NB4 (cell line): ENCODE measurements at places on chromosomes 12 and 14.

- no peak for DNase-seq
Measured at GRCh38 chr12:57487055-57487596, 742 bp upstream of the MARS1 start.

- peak; percentile 77 for DNase-seq
Measured at GRCh38 chr12:110366321-110367142, 37.0 kb downstream of the ANAPC7 start.

- DNase-seq, result no peak
Measured at GRCh38 chr12:57622293-57623245, 10.4 kb downstream of the B4GALNT1 start.

- DNase-seq, result peak; percentile 82
Measured at GRCh38 chr12:131829356-131829747, 1.2 kb downstream of the MMP17 start.

DNA sequence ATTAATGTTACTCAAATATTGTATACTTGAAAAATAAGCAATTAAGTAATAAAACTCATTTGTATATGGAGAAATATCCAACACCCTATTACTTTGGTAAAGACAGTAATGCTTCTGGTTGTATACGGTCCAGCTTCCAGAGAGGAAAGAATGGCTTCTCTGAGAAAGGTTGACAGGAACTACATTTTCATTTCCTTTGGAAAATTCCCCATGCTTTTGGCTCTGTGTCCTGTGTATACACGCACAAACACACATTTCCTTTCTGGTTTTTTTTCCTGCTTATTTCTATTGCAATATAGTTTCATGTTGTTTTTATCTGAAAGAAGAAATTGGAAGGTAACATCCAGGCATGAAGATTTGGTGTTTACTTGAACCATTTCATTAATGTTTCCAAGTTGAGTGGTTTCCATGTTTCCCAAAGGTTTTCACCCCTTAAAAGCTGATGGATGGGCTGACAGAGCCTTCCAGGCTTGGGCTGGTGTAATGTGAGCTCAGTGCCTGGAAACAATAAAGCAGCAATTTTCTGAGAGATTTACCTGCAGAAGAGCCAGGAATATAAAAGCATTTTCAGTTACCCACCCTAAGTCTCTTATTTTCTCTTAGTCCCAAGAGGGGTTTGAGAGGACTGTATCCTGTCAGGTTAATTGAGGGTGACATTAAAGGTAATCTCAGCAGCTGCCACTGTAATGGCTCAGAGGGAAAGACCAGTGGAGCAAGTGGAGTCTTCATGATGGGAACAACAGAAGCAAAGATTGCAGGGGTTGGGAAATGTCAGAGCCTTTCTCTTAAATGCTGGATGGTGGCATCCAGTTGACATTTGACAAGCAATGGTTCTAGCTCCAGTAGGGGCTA, 33.4 kb upstream of the TMTC1 start:
- DNase-seq, result no peak

DNA sequence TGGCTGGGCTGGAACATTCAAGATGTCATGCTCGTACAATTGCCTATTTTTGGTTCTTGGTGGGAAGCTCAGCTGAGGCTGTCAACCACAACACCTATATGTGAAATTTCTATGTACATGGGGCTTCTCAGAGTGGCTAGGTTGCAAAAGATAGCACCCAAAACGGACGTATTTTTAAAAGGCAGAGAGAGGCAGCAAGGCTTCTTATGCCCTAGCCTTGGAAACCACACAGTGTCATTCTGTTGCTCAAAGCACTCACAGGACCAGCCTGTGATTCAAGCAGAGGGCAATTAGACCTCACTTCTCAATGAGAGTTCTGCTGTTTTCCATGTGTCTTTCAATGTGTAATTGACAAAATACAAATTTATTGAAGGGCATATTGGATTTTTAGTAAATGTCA, 134.0 kb downstream of the GXYLT1 start:
- no peak for DNase-seq

DNA sequence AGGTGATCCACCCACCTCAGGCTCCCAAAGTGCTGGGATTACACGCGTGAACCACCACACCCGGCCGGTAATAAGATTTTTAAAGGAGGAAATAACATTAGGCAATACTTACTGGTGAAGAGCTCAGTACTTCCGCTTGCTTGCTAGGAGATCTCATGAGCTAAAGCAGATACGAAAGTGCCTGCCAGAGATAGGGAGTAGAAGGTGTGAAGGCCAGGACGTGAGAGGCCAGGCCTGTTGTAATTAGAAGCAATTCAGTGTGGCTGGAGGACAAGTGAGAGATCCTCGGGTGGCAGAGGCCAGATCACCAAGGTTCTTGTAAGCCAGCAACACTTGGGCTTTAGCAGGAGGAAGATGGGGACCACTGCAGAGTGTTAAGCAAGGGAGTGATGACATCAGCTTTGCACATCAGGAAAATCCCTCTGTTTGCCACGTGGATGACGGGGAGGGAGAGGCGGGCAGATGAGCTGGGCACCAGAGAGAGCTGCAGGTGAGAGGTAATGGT, 7.6 kb downstream of the TECPR2 start:
- peak; percentile 87 for DNase-seq

- DNase-seq, result no peak
Measured at GRCh38 chr14:102929241-102930137, 7.0 kb downstream of the AMN start.

GRCh38 chr12:56657416-56658379, 11.9 kb upstream of the ATP5F1B start:
- no peak for DNase-seq

DNA sequence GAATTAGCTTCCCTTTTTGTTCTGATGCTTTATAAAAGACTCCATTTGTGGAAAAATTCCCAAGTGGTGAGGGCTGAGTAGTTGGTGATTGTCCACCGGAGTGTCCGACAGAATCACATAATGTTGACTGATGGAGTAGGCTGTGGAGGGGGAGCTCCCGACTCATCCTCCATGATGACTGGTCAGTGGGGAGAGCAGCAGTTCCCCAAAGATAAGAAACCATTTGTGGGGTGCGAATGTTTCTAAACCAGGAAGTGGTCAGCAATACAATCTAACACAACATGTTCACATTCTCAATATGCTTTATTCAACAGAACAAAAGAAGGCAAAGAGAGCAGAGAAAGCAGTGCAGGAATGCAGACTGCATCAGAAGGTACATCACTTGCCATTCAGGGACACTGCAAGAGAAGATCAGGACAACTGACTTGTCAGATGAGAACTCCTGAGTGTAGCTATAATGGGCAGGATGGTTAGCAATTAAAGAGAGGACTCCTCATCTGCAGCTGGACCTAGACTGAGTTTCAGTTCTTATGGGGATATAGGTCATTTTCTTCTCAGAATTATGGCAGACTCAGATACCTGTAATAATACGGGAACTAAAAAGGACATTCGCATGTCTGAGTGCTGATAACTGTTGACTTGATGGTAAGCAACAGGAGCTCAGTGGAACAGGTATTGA, 5.4 kb downstream of the KRT6B start:
- DNase-seq, result peak; percentile 16

- no peak for DNase-seq
Measured at GRCh38 chr12:109793826-109794501, 39.2 kb downstream of the TRPV4 start.

DNA sequence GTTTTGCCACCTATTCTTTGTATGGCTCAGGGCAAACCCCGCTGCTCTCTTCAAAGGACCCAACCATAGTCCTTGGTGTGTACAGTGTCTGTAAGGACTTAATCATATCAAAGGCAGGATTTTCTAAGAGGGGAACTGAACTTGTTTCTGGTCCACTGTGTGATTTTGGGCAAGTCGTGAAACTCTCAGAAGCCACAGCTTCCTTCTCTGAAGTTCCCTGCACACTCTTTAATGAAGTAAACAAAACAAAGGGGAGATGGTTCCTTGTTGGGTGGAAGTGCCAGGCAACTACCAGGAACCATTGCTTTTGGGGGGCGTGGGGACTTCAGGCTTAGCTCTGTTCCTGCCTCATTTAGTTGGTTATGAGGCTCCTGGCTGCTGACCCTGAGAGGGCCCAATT, 152.4 kb downstream of the VRK1 start:
- no peak for DNase-seq

DNA sequence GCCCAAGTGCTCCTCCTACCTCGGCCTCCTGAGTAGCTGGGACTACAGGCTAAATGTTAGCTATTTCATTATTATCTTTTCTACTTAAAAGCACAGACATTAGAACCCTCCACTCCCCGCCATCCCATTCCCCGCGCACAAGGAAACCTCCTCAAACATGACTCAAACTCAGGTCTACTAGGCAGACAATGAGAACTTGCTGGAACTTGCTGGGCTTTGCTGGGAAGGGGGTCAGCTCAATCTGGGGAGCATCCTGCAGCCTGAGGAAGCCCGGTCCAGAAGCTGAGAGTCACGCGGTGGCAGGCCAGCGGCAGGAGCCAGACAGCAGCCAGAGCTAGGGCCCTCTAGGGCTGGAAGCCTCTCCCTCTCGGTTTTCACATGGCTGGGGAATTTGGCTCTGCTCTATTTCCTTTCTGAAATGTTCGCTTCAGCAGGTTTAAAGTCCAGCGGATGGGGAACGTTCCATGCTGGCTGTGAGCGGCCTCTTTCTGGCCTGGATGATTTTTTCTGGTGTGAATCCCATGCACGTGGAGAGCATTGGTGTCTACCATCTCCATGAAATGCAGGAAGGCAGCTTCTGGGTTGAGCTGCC, 68.5 kb downstream of the SLC6A12 start:
- no peak for DNase-seq

DNA sequence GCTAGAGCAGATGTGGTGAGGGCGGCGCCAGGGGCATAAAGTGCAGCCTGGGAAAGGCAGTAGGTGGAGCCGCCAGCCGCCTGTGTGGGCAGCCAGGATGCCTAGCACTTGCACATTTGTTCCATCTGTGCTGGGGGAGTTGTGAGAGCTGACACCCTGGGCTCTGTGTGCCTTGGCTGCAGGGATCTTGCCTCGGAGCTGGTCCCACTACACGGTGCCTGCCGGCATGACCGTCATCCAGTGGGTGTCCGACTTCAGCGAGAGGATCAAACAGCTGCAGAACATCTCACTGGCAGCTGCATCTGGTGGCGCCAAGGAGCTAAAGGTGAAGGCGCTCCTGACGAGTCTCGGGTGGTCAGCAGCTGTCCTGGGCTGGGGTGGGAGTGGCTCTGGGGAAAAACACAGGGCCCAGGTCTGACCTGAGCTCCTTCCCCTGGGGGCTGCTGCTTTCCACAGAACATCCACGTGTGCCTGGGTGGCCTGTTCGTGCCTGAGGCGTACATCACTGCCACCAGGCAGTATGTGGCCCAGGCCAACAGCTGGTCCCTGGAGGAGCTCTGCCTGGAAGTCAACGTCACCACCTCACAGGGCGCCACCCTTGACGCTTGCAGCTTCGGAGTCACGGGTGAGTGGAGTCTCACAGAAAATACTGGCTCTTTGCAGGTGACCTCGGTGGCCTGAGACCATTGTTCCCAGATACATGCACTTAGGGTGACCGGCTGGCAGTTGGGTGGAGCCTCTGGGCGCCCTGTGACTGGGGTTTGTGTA, 37.4 kb downstream of the HSP90AA1 start:
- DNase-seq, result no peak

- peak; percentile 5 for DNase-seq
Measured at GRCh38 chr12:47556261-47557030, 149.4 kb downstream of the RPAP3 start.

- no peak for DNase-seq
Measured at GRCh38 chr12:53060721-53061276, 10.9 kb downstream of the TNS2 start.
